T-helper 2 cell (primary cell): ENCODE measurements at places on chromosomes 3 and 15.

GRCh38 chr15:70243686-70244540, 146.2 kb upstream of the TLE3 start:
- DNase-seq: no peak

GRCh38 chr3:106811376-106811775, 565.9 kb upstream of the CCDC54 start:
- no peak for DNase-seq

- no peak for DNase-seq
Observed at GRCh38 chr15:42711746-42712145, 25.2 kb downstream of the CDAN1 start.

GRCh38 chr15:90552162-90552928, 22.6 kb downstream of the CRTC3 start:
- no peak for DNase-seq

GRCh38 chr3:186207515-186207914, 98.6 kb upstream of the ETV5 start:
- no peak for DNase-seq

DNA sequence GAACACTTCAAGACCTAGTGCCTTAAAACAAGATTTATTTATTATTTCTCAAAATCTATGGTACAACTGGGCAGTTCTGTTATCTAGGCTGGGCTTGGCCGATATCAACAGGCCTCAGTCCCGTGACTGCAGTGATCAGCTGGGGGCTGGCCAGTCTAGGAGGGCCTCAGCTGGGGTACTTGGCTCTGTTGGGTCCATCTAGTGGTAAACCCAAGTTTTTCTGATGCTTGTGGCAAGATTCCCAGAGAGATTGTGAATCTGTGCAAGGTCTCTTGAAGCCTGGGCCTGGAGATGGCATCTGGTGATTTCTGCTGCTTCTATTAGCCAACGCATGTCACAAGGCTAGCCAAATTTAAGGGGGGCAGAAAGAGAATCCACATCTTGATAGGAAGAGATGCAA, 482.4 kb upstream of the SGO1 start:
- no peak for DNase-seq

- no peak for DNase-seq
Observed at GRCh38 chr15:89998141-89998661, 2.9 kb upstream of the ZNF710 start.

DNA sequence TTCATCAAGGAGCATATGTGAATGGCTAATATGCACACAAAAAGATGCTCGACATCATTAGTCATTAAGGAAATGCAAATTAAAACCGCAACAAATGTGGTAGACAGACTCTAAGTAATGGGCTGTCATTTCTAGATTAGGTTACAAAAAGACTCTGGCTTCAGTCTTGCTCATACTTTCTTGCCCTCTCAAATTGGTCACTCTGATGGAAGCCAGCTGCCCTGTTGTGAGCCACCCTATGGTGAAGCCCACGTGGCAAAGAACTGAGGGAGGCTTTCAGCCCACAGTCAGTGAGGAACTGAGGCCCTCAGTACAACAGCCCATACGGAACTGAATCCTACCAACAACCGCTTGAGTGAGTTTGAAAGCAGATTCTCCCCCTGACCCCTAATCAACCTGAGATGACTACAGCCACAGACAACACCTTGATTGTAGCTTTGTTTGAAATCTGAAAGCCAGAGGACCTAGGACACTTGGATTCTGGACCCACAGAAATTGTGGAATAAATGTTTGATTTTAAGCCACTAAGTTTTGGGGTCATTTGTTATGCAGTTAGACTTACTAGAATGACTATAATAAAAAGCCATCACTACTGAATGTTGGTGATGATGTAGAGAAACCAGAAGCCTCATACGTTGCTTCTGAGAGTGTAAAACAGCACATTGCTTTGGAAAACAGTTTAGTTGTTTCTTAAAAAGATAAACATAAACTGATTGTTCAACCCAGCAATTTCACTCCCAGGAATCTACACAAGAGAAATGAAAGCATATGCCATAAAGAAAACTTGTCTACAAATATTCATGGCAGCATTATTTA, 45.7 kb downstream of the EHHADH start:
- peak; percentile 36 for DNase-seq

- no peak for DNase-seq
Observed at GRCh38 chr3:188979669-188980310, 192.0 kb upstream of the TPRG1 start.

- DNase-seq: no peak
Observed at GRCh38 chr3:77227567-77227966, 187.7 kb downstream of the ROBO2 start.

DNA sequence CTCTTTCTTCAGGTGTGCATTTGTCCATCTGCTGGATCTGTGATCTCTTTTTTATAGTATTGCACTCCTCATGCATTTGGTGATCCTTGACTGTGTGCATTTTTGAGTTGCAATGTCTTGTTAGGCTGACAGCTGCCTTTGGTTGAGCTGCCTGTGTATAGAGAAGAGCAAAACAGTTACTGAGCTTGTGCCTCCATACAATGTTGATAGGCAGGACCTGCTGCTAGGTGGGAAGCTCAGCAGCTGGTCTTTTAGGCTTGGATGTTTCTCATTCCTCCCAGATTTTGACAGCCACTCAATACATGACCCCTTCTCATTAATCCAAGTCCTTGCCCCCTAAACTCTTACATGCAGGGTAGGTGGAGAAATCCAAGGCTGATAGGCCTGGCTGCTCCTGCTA, 74.8 kb upstream of the PIAS1 start:
- no peak for DNase-seq

DNA sequence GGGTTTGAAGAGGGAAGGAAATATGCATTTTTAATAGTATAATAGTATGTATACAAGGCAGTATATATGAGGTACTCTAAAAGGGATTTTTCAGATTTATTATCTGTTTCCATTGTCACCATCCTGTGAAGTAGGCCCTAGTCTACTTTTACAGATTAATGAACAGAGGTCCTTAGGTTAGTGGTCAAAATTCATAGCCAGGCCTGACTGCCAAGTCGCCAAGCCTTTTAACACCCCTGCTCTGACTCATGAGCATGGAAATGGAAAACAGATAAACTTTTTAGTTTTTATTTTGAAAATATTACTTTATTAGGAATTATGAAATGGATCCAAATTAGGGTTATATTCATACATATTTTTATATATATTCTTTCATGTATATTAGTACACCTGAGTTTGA, 146.9 kb downstream of the BBX start:
- DNase-seq: no peak

DNA sequence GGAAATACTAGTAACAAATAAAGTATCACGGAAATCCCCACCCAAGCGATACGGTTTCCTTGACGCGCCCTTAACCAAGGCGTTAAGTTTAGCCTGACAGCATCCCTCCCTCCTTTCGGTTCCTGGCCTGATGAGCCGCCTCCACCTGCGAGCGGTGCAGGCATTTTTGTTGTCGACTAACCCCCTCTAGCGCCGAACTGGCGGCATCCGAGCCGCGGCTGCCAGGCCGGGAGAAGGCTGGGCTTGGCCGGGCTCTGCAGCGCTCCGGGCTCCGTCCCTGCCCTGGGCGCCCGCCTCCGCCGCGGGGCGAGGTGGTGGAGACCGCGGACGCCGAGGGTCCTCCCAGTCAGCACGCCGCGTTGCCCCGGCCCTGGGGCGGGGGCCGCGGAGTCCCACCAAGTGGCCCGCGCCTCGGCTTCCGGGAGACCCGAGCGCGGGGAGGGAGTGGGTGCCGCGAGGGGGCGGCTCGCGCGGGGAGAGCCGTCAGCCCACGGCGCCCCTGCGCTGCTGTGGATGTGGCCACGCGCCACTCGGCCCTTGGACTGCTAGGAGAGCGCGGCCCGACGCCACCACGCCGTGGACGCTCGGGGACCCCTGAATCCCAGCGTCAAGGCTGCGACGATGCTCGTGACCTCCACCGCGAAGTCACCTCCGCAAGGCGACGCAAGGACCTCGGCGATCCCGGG, 1.1 kb upstream of the EPHA6 start:
- no peak for DNase-seq

- DNase-seq: no peak
Observed at GRCh38 chr3:24683633-24684384, 189.2 kb upstream of the THRB start.

GRCh38 chr15:84982301-84982920, 755 bp downstream of the PDE8A start:
- DNase-seq: peak; percentile 76

DNA sequence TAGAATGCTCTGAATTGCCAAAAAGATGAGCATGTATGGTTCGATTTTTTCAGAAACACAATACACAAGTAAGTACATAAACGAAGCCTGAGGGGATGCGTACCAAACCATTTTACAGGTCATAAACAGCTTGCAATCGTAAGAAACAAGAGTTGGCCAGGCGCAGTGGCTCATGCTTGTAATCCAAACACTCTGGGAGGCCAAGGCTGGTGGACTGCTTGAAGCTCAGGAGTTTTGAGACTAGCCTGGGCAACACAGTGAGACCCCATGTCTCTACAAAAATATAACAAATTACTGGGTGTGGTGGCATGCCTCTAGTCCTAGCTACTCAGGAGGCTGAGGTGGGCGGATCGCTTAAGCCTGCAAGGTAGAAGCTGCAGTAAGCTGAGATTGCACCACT, 13.4 kb downstream of the TRA2B start:
- no peak for DNase-seq

DNA sequence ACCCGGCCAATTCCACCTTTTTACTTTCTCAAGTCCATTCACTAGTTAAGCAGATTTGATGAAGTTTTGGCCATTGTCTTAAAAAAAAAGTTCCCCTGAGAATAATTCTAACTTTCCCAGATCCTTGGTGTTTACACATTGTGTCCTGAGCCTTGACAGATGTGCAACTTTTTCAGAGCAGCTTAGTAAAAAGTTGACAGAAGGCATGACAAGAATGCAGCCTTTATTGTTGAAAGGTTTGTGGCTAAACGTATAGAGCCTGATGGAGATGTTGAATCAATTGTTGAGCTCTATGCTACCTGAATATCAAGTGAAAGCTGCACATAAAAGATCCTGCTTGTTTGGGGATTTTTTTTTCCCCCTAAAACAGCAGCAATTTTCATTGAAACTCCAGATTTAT, 75.3 kb upstream of the CMTM7 start:
- no peak for DNase-seq

DNA sequence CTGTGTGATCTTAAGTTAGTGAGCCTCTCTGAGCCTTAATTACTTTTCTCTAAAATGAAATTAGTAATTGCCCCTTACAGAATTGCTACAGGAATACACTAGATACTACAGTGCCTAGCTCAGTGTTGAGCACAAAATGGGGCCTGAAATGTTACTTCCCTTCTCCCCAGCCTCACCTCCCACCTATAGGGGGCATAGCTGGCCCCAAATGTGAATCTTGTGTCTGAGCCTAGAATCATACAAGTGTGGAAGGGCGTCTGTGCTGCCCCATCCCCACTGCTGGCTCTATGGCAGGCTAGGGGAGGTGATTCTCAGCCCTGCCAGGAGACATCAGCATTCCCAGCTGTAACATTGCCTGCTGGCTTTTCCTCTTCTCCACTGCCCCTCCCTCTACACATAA, 42.7 kb downstream of the IFT122 start:
- DNase-seq: no peak

- no peak for DNase-seq
Observed at GRCh38 chr3:26562021-26562768, 60.4 kb upstream of the LRRC3B start.

- no peak for DNase-seq
Observed at GRCh38 chr3:150114873-150115540, 144.3 kb upstream of the PFN2 start.

DNA sequence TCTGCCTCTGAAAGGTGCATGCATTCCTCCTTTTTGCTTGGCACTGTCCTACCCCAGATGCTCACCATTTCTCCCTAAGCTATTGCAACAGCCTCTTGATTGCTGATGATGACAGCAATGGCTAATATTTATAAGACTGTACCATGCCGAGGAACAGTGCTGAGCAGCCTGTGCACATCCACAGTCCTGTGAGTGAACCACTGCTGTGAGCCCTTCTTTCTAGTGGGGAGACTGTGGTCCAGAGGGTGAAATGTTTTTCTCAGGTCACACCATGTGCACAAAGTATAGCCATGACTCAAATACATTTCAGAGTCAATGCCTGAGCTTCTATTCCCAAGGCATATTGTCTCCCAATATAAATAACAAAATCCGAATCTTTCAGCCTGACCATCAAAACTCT, 231.2 kb upstream of the LRTM1 start:
- no peak for DNase-seq

- DNase-seq: no peak
Observed at GRCh38 chr15:68594533-68595259, 15.9 kb downstream of the CORO2B start.

DNA sequence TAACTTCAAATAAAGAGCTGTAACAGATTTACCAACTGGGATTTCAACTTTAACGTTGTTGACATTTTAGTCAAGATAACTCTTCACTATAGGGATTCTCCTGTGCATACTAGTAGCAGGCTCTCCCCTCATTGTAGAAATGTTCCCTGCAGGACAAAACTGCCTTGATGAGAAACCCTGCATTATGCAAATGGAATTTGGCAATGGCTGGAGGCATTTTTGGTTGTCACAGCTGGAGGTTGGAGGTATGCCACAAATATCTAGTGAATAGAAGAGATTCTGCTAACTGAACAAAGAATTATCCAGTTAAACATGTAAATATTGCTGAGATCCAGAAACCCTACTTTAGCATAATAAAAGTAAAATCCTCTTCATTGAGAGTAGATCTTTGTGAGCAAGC, 928.8 kb upstream of the ALCAM start:
- no peak for DNase-seq

DNA sequence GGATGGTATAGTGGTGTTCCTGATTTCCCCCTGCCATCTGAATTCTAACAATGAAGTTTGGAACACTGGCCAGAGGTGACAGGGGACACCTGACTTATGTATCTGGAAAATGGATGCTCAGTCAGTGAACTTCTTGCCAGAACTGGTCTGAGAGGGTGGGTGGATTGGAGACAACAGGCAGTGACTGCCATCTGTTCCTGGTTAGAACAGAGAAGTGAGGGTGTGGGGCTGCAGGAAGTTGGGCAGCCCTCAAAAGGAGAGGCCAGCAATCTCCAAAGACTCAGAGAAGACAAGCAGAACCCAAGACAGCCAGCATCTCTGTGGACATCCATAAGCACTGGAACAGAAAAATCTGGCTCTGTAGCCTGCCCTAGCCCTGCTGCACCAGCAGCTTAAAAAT, 50.5 kb downstream of the ANP32A start:
- DNase-seq: no peak

DNA sequence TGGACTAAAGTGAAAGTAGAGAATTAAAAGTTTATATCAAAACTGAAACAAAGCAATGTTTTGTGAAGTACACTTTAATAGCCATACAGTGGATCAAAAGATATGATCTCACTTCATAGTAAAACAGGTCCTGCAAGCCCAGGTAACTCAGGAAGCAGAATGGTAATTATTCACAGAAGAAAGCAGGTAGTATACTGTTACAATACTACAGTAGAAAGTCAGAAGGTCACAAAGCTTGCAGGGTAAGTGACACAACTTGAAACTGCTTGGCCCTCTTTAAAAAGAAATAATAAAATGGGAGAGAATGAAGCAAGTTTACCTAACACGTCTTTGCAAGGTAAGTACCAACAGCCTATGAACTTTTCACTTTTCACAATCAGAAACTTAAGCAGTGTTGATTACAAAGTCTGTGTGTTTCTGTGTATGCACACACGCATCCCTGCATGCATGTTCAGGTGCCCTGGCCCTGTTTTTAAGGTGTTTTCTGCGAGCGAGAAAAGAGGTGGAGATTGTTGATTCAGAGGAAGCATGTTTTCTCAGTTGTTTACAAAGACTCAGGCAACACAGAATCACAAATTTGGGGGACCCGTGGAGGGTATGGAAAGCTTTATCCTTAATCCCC, at the start of gene NAALADL2:
Gene NAALADL2, plus strand, starts transcription at position 221 of the 622 bp plus-strand sequence.
- DNase-seq: no peak

GRCh38 chr3:38404286-38404685, 49.4 kb upstream of the ACVR2B start:
- no peak for DNase-seq
